ENCODE measurements at places on chromosomes 4 and X.

GRCh38 chrX:28108186-28108945 lies 127.1 kb upstream of the DCAF8L1 start:
- no peak for DNase-seq

DNA sequence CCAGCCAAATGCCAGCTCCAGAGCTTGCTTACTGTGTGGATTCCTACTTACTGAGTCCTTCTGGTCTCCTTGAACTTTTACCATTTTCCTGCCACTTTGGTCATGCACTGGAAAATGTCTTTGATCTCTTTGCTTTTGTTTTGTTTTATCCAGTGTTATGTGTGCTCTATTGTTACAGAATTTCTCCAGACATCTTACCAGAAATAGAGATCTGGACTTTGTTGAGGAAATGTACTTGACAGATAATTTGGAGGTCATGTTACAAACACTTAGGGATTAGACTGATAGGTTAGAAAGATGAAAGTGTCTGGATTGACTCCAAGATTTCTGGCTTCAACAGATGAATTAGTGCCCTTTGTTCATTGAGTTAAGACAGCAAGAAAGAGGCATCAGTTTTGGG lies 5.7 kb upstream of the ZNF330 start:
- DNase-seq = no peak

DNA sequence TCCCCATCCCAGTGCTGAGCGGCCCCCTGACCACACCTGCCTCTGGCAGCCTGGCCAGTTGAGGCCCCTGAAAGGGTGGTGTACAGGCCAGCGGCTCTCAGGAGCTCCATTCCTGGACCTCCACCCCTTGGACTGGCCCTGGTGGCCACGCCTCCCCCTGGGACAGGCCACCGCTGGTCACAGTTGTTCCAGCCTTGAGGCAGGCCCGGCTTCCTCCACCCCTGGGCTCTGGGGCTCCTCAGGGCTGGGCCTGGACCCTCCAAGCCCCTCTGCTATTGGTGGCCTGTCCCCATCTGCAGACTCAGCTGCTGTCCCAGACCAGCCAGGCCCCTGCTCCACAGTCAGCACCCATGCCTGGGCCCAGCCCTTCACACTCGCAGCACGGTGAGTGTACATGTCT lies 93.2 kb upstream of the NKX1-1 start:
- no peak for DNase-seq

- DNase-seq = no peak
Measured at GRCh38 chr4:103289186-103289585, 91.0 kb upstream of the CENPE start.

DNA sequence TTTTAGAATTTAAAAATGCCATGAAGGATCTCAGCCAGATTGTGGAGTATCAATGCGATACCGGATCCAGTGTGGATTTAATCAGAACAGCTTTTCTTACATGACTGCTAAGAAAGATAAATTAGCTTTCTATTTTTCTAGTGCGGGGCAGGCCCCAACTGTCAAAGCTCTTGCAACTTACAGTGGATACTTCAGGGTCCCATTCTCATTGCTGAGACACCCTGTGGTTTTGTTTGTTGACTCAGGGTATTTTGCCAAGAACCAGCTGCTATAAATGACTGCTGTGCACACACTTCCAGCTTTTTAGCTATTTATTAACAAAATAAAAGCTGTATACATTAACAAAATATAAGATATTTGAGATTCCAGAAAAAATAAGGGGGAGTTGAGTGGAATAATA lies 166.4 kb downstream of the DCLK2 start:
- no peak for DNase-seq

GRCh38 chr4:10006231-10006600 lies 15.1 kb downstream of the SLC2A9 start:
- no peak for DNase-seq

- no peak for DNase-seq
Measured at GRCh38 chrX:29687687-29688086, 527.7 kb upstream of the MAGEB2 start.

GRCh38 chr4:49032440-49033161 lies 46.5 kb downstream of the CWH43 start:
- DNase-seq = no peak

DNA sequence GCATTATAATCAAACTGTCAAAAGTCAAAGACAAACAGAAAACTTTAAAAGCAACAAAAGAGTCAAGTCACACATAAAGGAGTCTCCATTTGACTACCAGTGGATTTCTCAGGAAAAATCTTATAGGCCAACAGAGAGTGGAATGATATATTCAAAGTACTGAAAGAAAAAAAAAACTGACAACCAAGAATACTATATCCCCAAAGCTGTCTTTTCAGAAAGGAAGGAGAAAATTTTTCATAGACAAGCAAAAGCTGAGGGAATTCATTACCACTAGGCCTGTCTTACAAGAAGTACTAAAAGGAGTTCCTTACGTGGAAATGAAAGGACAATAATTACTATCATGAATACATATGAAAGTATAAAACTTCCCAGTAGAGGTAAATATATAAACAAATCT lies 39.0 kb downstream of the SLC10A7 start:
- DNase-seq = no peak

DNA sequence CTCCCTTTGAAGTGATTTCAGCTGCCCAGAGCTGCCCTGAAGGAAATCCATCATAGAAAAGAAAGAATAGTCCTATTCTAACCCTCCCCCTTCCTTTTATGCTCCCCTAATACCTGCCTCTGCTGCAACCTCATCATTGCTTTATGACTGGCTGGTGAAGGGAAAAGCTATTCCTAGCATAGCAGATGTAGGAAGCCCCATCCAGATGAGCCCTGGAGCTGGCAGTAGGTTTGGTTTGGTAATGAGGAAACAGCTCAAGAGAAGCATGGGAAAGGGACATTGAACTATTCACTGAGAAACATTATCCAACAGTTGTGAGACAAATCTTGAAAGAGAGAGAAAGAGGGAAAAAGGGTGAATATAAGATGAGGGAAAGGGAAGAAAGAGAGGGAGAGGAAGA lies 29.2 kb downstream of the ARSJ start:
- DNase-seq = no peak

DNA sequence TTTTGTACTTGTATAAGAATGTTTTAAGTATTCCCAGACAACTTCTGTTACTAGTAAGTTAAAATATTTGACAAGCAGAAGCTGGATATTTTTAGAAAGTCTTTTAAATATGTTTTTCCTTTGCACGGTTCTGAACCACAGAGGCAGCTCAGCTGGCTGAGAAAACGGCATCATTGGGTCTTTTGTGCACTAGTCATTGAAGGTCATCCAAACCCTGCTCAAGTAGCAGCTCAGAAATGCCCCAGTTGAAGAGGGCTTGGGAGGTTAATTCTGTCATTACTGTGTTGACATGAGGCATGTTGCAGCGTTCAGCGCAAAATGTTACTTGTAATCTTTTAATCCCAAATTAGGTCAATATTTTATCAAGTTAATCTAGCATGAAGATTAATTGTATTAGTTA lies 383.7 kb upstream of the FAM241A start:
- no peak for DNase-seq

DNA sequence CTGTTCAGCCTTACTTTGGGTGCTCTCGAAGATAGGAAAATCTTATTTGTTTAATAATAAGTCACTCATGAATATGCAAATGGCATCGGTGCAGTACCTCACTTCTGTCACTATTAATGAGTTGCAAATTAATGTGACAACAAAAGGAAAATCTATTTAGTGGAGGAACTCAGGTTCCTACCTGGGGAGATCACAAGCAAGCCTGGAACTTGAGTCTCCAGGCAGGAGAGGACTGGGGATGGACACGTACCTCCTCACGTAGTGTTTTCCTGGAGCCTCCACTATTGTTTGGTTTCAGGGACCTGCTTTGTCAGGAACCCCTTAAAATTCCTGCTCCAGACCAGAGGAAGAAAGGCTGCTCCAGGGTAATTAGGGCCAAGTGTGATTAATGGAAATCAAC lies 82.1 kb downstream of the BCOR start:
- DNase-seq = no peak

GRCh38 chr4:72701987-72702819 lies 133.2 kb upstream of the ADAMTS3 start:
- DNase-seq = peak; percentile 3

GRCh38 chrX:47321823-47322371 lies 48.5 kb upstream of the ZNF157 start:
- peak; percentile 24 for DNase-seq

DNA sequence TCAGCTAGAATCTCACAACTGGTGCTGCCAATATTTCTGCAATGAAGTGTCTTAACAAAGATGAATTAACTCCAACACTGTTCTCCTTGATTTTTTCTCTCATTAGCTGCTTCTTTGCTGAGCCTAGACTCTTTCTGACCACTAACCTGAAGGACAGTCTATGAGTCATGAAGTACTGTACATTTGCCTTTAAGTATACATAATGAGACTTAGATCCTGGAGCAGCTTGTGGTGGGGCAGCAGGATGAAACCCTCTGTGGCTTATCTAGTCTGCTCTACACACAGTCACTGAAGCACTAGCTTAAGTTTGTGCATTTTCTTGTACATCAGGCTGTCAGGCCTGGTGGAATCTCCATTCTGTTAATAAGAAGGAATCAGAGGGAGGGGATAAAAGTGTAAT lies 307.4 kb upstream of the SMIM31 start:
- no peak for DNase-seq

- no peak for DNase-seq
Measured at GRCh38 chr4:86834901-86835300, 14.3 kb downstream of the SLC10A6 start.

DNA sequence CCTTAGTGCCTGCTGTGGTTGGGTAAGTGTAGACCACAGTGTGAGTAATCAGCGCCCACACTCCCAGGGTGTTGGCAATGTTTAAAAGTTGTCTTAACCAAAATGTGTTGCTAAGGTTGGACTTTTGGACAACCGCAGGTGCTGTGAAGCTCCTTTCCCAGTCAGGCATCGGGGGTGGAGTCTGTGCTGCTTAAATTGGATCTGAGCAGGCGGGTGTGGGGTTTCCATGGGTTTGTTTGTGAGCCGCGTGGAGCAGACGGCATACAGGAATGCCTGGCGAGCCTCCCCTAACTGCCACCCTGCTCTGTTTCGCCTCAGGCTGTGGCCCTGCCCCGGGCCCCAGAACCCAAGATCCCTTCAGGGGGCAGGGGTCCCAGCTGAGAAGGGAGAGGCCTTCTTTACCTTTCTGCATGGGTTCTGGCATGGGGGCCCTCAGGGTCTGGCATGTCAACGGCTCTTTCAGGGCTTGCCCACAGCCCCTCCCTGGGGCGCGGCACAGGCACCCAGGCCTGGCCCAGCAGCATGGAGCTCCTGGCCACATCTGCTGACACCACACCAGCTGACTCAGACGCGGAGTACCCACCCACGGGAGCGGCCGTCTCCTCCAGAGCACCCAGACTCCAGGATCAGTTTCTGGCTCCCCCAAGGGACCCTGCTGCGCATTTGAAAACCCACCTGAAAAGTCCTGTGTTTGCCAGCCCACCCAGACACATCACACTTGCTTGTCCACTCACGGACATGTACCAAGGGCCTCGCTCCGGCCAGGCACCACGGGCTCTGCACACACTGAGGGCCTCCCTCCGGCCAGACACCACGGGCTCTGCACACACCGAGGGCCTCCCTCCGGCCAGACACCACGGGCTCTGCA lies 5.1 kb upstream of the SPON2 start:
- no peak for DNase-seq

GRCh38 chrX:43940816-43941474 lies 32.2 kb downstream of the NDP start:
- DNase-seq = no peak

GRCh38 chrX:130415201-130415600 lies 13.4 kb downstream of the RBMX2 start:
- DNase-seq = no peak

DNA sequence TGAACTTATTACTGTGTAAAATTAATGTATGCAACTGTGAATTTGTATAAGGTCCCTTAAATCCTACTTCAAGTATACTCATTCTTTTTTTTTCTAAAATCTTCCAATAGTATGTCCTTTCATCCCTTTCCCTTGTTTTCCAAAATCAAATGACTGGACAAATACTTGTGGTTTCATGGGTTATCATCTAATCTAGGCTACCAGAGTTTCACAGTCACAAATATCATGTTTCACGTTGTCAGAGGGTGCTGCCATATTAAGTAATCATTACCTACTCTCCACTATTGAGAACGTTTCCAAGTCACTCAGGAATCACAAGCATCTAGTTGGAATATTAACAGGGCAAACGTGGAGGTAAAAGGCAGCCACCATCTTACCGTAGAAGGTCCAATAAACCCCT lies 1235.0 kb upstream of the TENM3 start:
- DNase-seq = no peak

- DNase-seq = no peak
Measured at GRCh38 chrX:101429934-101430333, 21.9 kb downstream of the HNRNPH2 start.

DNA sequence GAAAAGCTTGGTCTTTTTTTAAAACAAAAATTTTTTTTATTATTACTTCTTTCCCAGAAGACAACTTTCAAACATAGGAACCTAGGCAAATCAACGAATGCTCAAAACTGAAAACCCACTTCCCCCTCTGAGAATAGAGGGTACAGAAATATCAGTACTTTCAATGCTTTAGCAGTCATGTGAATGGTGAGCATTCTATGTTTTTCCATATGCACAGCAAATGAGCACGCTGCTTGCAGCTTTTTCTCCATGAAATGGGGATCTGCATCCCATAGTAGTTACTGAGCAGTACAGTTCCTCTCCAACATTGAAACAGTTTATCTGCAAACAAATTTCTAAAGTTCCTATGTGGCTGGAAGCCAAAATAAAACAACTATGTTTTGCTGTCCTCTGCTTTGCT lies 108.4 kb upstream of the BMP2K start:
- DNase-seq = no peak

DNA sequence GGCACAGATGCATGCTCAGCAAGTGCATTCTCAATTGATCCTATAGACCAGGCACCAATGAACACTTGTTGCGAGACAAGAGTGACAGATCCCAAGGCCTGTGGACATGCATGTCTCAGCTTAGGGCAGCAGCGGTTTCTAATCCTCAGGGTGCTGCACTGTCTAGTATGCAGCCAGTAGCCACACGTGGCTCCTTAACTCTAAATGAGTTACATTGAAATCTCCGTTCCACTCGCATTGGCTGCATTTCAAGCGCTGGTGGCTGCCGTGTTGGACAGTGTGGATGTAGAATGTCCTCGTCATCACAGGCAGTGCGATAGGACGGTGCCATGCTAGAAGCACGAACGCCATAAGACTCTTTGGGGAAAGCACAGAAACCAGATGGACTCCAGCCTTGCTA lies 24.0 kb upstream of the AFAP1 start:
- no peak for DNase-seq

- no peak for DNase-seq
Measured at GRCh38 chr4:110550260-110550659, 72.6 kb downstream of the PITX2 start.

GRCh38 chrX:16429406-16429805 lies 220.6 kb upstream of the S100G start:
- no peak for DNase-seq

- no peak for DNase-seq
Measured at GRCh38 chr4:150750824-150751223, 168.9 kb downstream of the MAB21L2 start.

- no peak for DNase-seq
Measured at GRCh38 chr4:87193958-87194675, 26.3 kb downstream of the KLHL8 start.

DNA sequence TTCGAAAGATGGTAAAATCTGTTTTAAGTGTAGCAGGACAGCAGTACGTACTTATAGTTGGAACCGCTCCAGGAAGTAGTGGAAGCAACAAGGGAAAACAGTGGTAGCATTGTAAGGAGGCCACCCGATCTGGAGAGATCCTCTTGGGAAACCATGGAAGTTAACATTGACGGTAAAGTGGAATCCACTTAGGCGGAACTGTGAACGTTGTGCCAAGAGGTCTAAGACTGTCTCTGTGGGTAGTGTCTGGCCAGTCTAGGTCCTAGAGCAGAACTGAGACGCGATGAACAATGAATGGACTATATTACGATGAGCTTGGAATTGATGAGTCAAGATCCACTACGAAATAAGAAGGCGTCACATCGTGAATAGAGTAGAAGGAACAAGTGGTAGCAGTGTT lies 124.0 kb downstream of the TENM3 start:
- DNase-seq = no peak
